HCT116 (cell line): ENCODE measurements at places on chromosomes 7 and 10.

DNA sequence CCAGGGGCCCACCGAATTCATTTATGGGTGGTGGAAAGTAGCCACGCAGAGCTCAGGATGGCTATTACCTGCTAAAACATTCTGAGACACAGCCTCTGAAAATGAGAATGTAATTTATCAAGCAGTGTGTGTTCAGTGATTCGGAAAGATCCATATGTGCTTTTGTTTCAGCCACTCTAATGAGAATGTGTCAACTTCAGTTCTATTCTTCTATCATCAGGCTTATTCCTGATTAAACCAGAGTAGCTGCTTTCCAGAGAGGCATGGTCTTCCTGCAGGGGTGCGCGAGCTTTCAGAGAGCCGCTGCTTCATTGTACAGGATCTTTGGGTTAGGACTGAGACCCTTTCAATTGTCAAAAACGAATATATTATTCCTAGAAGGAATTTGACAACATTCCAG, 167.6 kb downstream of the OTUD1 start:
- no peak for DNase-seq

DNA sequence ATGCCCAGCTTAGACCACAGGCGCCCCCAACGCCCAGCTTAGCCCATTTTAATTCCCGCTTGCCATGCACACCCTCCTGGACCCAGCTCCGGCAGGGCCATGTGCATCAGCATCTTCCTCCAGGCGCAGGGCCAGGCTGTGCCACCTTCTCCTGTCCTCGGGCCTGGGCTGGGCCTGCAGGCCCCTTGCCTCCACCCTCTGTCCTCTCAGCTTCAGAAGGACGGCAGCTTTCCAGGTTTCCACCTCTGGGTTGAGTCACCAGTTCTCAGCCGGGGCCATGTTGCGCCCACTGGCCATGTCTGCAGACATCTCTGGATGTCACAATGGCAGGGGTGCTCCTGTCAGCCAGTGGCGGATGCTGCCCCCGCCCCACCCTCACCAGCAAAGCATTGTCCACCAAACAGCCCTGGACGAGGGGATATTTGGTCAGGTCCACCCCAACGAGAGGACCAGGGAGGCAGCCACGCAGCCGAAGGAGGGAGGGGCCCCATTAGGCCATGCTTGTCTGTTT, 59.1 kb upstream of the NKX6-2 start:
- DNase-seq: no peak

DNA sequence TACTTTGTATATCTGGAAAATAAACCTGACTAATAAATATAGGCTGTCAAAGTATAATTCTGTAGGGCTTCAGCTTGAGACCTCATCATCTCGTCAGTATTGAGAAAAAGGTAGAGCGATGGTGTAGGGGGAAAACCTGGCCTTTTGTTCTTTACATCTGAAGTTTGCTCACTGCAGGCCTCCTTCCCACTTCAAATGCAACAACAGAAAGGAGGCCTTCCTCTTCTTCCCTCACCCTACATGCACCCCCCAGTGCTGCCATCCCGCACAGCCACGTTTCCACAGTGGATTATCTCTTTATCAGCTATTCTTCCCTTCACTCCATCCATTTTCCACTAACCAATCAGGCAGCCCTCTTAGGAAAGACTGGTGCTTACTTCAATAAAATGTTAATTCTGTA, 112.3 kb downstream of the VTI1A start:
- DNase-seq: no peak

- no peak for DNase-seq
These were observed 314.0 kb downstream of the CDK14 start for GRCh38 chr7:90910136-90910535.

GRCh38 chr7:136046548-136046947, 69.4 kb upstream of the MTPN start:
- no peak for DNase-seq

DNA sequence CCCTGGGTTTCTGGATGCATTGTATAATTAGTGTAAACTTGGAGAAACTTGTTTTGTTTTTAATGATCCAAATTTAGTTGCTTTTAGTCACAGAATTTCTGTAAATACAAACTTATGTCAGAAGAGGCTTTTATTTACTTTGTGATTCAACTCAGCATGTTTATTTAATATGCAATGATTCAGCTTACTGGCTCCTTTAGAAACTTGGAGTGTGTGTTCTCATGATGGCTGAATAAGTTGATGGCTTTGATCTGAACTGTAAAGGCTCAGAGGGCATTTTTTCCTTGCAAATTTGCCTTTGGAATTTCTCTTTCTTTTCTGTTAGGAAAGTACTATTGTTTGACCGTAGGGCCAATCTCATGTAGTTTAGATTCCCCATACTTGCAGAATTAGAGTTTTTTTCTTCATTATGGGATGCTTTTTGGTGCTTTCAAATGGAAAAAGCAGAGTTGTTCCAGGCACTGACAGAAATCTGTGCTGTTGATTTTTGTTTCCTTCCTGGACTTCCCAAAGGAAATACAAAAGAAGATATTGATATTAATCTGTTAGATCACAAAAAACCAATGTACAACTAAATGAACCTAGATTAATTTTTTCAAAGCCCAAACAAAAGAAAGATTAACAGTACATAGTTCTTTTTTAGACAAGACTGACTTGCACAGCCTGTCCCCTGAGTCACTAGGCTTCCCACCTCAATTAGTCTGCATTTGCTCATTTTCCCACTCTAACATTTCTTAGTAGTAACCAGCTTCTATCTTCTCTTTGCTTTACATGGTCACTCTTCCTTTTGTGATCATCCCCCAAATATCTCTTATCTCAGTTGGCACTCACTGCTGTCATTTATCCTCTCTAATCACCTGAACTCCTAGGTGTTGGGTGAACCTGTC, 96.8 kb upstream of the AGR3 start:
- no peak for DNase-seq

DNA sequence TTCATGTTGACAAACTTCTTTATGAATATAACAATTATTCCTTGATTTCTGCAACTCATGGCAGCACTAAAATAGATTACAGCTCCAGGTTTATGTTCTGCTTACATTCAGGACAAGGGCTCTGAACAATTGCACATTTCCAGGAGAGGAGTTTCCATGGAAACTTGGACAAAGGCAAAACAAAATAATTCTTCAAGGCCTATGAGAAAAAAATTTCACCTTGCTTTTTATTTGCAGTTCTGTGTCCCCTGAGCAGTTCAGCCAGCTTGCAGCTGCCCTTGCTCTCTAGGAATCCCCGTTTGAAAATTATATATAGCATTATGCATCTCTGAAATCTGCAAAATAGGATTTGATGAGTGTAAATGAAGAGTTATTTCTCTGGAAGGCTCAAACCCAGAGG, 71.7 kb downstream of the ARL4A start:
- no peak for DNase-seq

- DNase-seq: no peak
These were observed 14.1 kb upstream of the AKR1B10 start for GRCh38 chr7:134513169-134513752.

DNA sequence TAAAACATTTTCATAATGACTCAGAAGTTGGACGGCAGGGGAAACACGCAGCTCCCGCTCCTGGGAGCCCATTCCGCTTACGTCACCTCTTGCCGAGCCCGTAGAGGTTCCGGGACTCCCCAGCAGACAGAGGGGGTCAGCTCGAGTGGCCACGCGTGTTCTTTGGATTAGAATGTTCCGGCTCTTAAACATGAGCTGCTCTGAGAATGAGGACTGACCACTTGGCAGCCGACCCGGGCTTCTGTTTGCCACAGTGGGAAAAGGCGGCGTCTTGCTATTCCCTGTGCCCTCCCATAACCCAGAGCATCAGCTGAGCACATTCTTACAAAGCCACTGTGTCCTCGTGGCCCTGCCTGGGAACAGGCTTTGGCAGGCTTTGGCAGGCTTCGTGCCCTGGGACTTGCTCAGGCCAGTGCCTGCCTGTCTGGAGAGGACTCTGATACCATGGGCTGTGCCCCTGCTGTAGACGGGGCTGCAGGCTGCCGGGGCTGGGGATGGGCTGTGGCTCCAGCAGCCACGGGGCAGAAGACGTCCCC, 40.1 kb downstream of the PFKP start:
- no peak for DNase-seq

- peak; percentile 49 for DNase-seq
These were observed 41.8 kb upstream of the GJD4 start for GRCh38 chr10:35563261-35563891.

- DNase-seq: no peak
These were observed 25.9 kb upstream of the FAM20C start for GRCh38 chr7:166338-167060.

DNA sequence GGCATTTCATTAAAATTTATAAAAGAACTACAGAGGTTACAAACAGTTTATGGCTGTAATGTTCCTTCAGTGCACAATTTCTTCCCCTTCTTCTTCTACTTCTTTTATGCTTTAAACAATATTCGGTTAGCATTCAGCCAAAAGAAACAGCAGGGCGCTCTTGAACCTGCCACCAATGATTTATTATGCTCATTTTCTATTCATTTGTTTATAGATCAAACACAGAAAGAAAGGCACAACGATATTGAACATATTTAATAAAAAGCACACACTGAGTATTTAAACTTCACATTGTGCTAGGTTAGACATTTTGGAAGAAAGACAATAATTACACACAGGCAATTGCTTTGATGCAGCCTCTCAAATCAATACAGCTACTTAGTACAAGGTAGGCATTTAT, 1025.8 kb upstream of the LRRN3 start:
- DNase-seq: no peak

- DNase-seq: no peak
These were observed 177.6 kb downstream of the PRKAG2 start for GRCh38 chr7:151699147-151699927.

- no peak for DNase-seq
These were observed 309.5 kb upstream of the PODXL start for GRCh38 chr7:131865911-131866310.

DNA sequence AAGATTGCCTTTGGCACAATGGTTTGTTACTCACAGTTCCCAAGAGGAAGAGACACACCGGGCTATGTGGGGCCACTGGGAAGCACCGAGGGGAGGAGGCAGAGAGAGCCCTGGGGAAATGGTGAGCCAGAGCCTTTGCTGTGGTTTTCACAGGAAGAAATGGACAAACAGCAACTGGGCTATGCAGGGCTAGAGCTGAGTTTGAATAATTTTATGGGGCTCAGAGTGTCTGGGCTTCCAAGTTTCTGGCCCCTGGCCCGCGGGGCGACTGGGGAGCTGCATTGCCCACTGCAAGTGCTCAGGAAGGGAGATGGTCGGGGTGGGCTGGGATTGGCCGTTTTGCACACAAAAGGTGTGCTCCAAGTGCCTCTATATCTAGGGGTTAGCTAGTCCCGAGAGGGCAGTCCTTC, 92.6 kb downstream of the CHST15 start:
- DNase-seq: no peak

DNA sequence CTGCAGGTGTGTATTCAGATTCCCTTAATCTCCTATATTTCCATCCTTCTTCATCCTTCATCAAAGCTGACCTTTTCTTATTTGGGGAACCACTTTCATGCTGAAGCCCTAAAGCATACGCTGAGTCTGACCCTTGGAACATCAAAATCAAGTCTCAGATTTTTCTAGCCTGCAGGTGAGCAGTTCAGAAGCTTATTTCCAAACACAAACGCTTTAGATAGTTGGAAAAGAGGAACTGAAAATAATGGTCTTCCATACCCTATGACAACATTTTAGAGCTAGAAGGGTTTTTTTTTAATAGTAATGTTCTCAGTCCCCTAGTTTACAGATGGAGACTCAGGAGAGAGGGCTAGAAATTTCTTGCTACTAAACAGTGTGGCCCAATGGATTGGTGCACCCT, 1.6 kb upstream of the AGK start:
- DNase-seq: no peak

DNA sequence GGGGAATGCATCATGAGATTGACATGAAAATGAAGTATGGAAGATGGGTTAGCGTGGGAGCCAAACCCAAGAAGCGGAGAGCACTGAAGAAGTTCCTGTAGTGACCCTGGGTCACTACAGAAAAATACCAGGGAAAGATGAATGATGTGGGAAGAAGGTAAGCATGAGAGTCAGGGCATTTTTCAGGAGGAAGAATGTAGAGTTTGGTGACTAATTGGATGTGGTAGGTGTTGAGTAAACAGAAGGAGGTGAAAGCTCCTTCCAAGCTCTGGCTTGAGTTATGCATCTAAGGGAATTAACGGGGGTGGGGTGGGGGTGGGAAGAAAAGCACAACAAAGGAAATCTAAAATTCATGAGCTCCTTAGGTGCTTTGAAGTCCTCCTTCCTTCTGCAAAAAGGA, 238.1 kb upstream of the AOAH start:
- DNase-seq: no peak

DNA sequence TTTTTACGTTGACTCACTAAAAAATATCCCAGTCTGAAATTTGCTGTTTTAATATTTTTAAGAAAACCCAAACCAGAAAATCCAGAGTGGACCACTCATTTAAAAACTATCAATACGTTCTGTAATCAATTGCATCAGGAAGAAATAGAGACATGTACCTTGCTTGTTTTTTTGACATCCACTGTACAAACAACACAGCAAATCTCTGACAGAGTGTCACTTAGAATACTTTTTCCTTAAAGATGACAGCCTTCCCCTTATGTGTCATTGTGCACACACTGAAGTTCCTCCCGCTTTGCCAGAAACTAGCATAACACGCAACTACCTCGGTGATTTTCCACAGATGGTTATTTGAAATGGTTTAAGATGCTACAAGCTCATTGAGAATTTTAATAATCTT, 321.7 kb upstream of the PFKP start:
- no peak for DNase-seq

- no peak for DNase-seq
These were observed 226.9 kb downstream of the TNS3 start for GRCh38 chr7:47354831-47355541.

DNA sequence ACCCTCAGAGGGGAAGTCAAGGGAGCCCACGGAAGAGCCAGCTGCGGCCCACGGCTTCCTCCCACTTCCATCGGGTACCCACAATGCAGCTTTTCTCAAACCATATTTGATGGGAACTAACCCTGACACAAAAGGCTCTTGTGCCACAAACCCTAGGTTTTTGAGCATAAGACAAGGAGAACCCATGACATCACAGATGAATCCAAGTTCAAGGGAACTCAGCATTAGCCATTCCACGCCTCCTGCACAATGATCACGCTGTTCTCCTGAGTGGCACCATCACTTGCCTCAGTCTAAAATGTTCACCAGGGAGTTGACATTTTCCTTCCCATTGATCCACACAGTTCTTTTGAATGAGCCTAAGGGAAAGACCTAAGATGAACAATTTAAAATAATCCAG, 70.4 kb downstream of the ITIH5 start:
- no peak for DNase-seq

DNA sequence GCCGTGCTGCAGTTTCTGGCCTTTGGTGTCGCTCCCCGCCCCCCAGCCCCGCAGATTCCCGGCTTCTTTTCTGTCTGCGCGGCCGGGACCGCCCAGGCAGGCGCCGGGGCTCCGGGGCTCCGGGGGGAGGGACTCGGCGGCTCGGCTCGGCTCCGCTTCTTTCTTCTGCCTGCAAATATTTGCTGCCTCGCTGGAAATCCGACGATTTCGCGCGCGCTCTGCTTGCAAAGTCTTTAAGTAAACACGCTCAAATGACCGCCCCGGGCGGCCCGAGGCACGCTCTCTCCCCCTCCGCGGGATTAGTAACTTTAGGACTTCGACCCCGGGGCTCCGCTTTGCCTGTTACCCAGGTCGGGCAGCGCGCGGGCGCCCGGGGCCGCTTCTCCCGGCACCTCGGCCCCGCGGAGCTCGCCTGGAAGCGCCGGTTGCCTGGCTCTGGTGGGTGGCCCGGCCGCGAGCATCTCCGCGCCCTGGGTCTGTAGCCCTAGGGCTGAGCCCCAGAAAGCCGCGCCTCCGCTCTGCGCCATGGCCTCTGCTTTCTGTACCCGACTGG, 3.9 kb upstream of the GATA3 start:
- no peak for DNase-seq
